T-cell (primary cell): ENCODE measurements at places on chromosomes 13 and 19. TPM values are rescaled to one million over a fixed set of nuclear protein-coding genes. Genes with fewer than 3 reads are reported as not detected.

The ZNF724 gene
- total RNA-seq: 6.5 TPM

The KIR2DL4 gene
- total RNA-seq: not detected

The VSTM1 gene
- not detected for total RNA-seq

- no peak overlapping the region for H3K27ac ChIP-seq
- no peaks in the 10 kb centered on the region for H3K36me3 ChIP-seq
- H3K4me1 ChIP-seq: peaks cover 6% of the 10 kb centered on the region
- no peaks in the 10 kb centered on the region for H3K27me3 ChIP-seq
Measured at GRCh38 chr13:113273851-113274590, 23.0 kb upstream of the LAMP1 start.

DNA sequence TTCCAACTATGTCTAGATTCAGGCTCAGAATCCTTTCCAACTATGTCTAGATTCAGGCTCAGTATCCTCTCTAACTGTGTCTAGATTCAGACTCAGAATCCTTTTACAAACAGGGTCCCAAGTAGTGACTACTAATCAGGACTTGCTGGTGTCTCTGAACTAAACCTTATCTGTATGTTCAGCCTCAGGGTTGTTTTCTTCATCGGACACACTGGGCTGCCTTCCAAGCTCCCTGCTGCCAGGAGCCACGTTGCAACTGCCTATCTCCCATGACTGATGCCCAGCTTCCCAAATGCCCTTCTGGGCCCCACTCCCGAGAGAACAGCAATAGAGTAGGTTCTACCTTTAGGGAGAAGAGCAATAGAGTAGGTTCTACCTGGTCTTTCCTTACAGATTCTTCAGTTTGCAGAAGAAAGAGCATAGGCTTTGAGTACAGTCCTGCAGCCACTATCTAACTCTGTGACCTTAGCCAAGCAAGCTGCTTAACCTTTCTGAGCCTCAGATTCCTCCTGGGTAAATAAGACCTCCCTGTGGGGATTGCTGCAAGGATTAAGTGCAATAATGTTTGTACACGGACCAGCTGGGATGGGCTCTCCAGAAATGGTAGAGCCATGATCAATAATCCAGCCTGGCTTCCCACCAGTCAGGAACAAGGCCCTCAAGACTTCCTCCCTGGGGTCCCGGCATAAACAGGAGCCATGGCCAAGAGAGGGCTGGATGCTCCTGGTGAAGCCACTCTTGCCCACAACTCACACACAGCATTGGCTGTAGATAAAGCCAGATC is 61.5 kb downstream of the ZIC5 start:
- no peak for DNase-seq
- H3K4me1 ChIP-seq: peaks cover 16% of the 10 kb centered on the region

- H3K27ac ChIP-seq: no peak overlapping the region
- DNase-seq: no peak
- no peaks in the 10 kb centered on the region for H3K27me3 ChIP-seq
- H3K4me3 ChIP-seq: no peak overlapping the region
- no peaks in the 10 kb centered on the region for H3K36me3 ChIP-seq
Measured at GRCh38 chr19:56115490-56115889, 5.6 kb downstream of the ZNF787 start.

The NLRP7 gene
- total RNA-seq: not detected

DNA sequence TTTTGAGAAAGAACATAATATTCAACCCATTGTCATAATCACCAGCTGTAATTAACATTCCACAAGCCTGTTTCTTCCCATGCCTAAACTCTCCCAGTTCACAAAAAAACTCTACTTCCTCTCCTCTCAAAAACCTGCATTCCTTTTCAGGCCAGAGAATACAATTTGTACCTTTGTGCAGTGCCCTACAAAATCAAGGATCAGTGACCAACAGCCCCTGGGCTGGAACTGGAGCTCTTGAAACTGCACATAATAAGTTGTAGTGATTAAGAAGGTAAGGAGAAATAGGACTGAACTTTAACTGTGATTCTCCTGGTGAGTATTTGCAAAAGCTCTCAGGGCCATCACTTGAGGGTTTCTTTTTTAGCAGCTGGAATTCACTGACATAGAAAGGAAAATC is 472.7 kb downstream of the RFC3 start:
- H3K27ac ChIP-seq: no peak overlapping the region
- DNase-seq: no peak
- no peaks in the 10 kb centered on the region for H3K4me1 ChIP-seq
- no peak overlapping the region for H3K4me3 ChIP-seq
- H3K36me3 ChIP-seq: no peaks in the 10 kb centered on the region
- H3K27me3 ChIP-seq: no peaks in the 10 kb centered on the region

The LILRA5 gene
- not detected for total RNA-seq

GRCh38 chr13:51977625-51978024 is 33.6 kb downstream of the ATP7B start:
- H3K27me3 ChIP-seq: no peaks in the 10 kb centered on the region
- no peaks in the 10 kb centered on the region for H3K4me1 ChIP-seq
- no peak for DNase-seq
- no peaks in the 10 kb centered on the region for H3K36me3 ChIP-seq

- DNase-seq: no peak
- no peaks in the 10 kb centered on the region for H3K36me3 ChIP-seq
- no peaks in the 10 kb centered on the region for H3K4me1 ChIP-seq
- H3K27ac ChIP-seq: no peak overlapping the region
- no peak overlapping the region for H3K4me3 ChIP-seq
- H3K27me3 ChIP-seq: no peaks in the 10 kb centered on the region
Measured at GRCh38 chr13:77511552-77511951, 24.0 kb upstream of the SCEL start.

- H3K27me3 ChIP-seq: no peaks in the 10 kb centered on the region
- no peak for DNase-seq
- peak overlapping the region; percentile 61 for H3K27ac ChIP-seq
- no peaks in the 10 kb centered on the region for H3K36me3 ChIP-seq
Measured at GRCh38 chr19:19626516-19627472, 1.2 kb downstream of the LPAR2 start.

DNA sequence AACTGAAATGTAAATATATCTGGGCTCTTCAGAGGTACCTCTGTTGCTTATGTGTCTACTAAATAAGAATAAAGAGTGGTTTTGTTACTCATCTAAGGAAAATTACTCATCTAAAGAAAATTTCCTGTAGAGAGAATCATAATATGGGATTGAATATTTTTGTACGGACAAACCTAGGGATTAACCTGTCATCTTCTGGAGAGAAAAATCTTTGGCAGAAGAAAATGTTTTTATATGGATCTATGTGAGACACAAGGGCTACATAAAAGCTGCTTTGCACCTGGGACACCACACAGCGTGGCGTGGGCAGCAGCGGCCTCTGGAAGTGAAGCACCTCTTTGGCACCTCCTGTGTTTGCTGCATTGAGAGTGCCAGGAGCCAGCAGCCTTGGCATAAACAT is 242.9 kb upstream of the DACH1 start:
- no peak overlapping the region for H3K4me3 ChIP-seq
- no peaks in the 10 kb centered on the region for H3K27me3 ChIP-seq
- H3K36me3 ChIP-seq: no peaks in the 10 kb centered on the region

- H3K27ac ChIP-seq: no peak overlapping the region
- no peaks in the 10 kb centered on the region for H3K36me3 ChIP-seq
- no peak overlapping the region for H3K4me3 ChIP-seq
- H3K27me3 ChIP-seq: no peaks in the 10 kb centered on the region
Measured at GRCh38 chr13:55087085-55087484, 2053.6 kb upstream of the PRR20A start.

The PLIN5 gene
- 0.14 TPM for total RNA-seq

DNA sequence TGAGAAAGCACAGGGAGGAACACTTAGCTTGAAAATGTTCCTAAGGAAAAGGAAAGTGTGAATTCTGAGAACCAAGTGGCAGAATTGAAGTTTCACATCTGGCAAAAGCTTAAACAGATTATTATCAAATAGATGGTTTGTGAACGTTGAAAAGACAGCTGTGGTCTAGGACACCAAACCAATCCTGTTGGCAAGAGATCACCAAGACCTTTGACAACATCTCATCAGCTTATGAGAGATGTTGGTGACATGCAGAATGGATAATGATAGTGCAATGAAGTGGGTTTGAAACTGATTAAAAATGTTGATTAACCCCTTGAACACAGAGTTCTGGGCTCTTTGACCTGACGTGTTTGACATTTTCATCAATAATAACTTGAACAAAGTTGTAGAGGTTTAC is 74.6 kb upstream of the GPR183 start:
- H3K27ac ChIP-seq: peak overlapping the region; percentile 81
- no peaks in the 10 kb centered on the region for H3K27me3 ChIP-seq
- peaks cover 85% of the 10 kb centered on the region for H3K4me1 ChIP-seq
- H3K36me3 ChIP-seq: peaks cover 5% of the 10 kb centered on the region
- no peak overlapping the region for H3K4me3 ChIP-seq

DNA sequence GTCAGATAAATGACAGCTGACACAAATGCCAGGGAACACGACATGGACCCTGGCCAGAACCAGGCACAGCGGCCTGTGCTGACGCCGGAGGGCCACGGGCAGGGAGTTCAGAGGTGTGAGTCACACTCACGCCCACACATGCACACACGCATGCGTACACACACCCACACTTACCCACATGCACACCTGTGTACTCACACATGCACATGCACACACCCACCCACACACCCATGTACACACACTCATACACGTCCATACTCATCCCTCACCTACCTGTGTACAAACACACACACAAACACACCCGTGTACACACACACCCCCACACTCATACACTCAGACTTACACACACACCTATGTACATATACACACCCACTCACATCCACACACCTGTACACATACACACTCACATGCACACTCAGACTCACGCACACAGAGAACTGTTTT is 40.4 kb downstream of the MLLT1 start:
- peaks cover 5% of the 10 kb centered on the region for H3K36me3 ChIP-seq
- H3K27ac ChIP-seq: no peak overlapping the region
- DNase-seq: no peak
- H3K4me1 ChIP-seq: peaks cover 58% of the 10 kb centered on the region
- H3K27me3 ChIP-seq: no peaks in the 10 kb centered on the region

The SPIB gene
- 9.7 TPM for total RNA-seq

DNA sequence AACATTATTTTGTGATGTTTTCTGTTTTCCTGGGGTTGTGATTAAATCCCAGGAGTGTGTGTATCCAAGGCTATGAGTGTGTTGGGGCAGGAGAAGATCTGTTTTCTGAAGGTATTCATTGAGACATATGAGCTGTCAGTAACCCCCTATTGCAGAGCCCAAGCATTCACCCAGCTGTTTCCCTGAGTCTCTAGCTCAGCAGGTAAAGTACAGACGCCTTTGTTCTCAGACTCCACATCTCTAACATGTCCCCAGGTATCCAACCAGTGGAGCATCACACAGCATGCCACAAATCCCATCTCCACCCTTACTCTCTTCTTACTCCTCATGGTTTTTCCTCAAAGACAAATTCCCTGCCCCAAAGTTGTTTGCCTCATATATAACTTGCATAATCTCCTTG is 213.6 kb downstream of the PCDH20 start:
- no peak overlapping the region for H3K4me3 ChIP-seq
- H3K27ac ChIP-seq: no peak overlapping the region
- H3K27me3 ChIP-seq: no peaks in the 10 kb centered on the region

DNA sequence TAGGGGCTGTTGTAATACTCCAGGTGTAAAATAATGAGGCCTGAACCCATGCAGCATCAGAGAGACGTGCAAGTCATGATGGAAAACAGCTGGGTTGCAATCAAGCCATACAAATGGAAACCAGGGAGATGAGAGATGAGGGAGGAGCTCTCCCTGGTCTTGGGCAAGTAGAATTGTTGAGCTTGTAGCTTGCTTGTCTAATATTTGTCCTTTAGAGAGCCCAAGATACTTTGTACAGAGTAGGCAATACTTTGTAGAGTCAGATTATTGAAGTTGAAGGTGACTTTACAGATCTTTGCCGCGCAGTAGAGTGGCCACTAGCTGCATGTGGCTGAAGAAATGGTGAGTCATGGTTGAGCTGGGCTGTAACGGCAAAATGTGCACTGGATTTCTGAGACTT is 8.3 kb downstream of the ATP8A2 start:
- H3K36me3 ChIP-seq: no peaks in the 10 kb centered on the region
- no peaks in the 10 kb centered on the region for H3K4me1 ChIP-seq
- H3K27ac ChIP-seq: no peak overlapping the region

DNA sequence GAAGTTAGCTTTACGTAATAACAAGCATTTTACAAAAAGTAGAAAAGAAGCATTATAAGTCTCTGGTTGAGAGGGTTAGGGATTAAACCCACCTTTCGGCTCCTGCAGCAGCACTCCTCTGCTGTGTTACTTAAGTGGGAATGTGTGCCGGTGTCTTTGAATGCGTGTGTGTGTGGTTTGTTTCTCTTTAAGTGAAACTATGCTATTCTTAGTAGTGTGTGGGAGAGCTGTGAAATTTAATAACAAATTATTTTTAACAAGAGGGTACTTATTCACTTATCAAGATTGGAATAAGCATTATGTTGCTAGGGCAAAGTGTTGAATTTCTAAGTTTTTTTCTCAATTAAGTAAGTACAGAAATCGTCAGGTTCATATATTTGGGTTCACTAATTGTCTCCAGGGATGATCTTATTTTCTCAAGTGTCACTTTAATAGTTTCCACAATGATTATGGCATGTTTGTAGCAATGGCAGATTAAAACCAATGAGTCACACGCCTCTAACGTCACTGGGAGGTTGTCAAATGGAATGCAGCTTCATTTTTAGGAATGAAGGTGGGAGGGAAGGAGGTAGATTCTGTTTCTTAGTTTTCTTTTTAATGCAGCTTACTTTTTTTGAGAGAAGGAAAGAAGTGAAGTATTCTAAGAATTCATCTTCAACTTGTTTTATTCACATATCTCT is 151.3 kb downstream of the LMO7 start:
- no peaks in the 10 kb centered on the region for H3K36me3 ChIP-seq
- H3K4me1 ChIP-seq: no peaks in the 10 kb centered on the region
- no peak overlapping the region for H3K27ac ChIP-seq

- H3K27me3 ChIP-seq: peaks cover 10% of the 10 kb centered on the region
- H3K4me1 ChIP-seq: no peaks in the 10 kb centered on the region
- no peak for DNase-seq
- no peak within 1 kb of the TSS for H3K4me3 ChIP-seq
- H3K36me3 ChIP-seq: no peaks in the 10 kb centered on the region
- H3K27ac ChIP-seq: no peak within 1 kb of the TSS
Measured at GRCh38 chr19:51760697-51761356, at the start of gene FPR2. FPR2 (plus strand) TSS chr19:51761180; CDS start chr19:51768659, 7,479 bp downstream.

The NMRK2 gene
- total RNA-seq: not detected
